ENCODE measurements at places on chromosomes 16 and 17.

DNA sequence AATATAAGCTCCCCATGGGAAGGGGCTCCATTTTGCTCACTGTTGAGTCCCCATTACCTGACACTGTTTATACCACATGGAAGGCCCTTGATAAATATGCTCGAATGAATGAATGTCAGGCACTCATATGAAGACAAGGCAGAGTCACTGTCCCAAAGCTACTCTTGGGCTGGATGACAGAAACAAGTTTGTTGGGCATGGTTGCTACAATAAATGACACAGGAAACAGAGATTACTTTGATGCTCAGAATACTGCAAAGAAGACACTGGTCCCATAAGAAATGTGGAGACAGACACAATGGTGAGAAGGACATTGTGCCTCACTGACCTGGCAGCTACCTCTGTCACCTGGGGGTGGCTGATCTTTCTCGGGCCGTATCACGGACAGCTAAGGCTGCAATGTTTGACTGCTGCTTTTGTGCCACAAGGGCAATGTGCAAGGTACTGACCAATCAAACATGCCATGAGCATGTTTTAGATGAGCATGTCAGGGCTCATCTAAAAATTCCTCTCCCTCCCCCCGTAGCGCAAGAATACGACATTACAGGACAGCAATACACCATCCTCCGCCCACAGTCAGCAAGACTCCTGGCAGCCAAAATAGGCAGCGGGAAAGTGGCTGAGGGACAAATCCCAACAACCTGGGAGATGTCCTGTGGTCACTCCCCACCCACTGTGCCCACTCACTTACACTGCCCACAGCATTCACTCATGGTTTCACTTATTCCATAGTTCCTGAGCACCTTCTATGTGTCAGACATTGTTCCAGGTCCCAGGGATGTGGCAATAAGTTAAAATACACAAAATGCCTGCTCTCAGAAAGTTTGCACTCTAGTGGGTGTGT, 5.0 kb downstream of the PIK3R6 start:
- no peak for DNase-seq

GRCh38 chr17:35738519-35739133, 7.2 kb downstream of the RASL10B start:
- no peak for DNase-seq

DNA sequence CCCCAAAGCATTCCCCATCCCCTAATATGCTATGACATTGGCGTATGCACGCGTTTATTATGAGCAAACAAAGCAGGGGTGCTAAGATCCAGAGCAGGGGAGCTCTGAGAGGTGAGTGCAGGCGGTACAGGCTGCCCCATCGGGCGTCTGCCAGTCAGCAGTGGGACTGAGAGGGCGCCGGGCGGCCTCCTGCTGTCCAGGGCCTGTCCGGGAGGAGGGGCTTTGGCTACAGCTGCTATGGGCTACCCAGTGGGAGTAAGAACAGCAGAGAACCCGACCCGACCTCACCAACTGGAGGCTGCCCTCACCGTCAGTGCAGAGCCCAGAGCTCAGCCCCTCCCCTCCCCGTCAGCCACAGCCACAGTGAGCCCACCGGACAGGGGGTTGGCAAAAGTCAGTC, 18.5 kb upstream of the AATK start:
- DNase-seq, result no peak

DNA sequence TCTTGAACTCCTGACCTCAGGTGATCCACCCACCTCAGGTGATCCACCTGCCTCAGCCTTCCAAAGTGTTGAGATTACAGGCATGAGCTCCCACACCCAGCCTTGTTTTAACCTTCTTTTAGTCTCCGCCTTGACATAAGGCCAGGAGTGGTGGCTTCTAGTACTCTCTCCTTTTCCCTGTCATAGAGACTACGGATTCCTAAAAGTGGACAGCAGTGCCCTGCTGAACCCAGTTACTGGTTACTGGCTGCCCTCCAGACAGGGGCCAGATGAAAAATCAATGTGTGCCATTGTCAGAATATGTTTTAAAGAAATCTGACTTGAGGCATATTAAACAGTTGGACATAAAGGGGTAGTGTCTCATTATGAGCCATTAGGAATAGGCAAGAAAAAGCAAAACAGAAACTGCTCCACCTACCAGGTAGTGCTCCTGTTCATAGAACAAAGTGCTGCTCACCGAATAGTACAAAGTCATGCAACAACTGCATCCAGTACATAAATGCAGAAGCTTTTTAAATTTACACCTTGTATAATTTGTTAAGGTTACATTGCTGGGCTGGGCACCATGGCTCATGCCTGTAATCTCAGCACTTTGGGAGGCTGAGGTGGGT, 32.1 kb downstream of the TRIM25 start:
- DNase-seq, result no peak

DNA sequence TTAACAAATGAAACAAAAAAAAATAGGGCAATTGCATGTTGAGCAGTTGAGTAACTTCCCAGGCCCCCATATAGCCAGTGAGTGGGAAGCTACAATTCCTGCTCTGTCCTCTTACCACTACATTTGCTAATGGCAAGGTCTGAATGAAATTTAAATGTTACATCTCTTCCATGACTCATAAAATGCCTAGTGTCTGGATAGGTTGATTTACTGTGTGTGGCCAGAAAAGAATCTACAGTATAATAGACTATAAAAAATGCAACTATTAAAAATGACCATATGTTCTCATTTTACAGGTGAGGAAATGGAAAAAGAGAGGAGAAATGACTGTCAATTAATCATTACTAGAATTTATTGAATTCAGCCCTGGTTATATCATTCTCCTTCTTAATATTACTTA, 1199.3 kb downstream of the CDH11 start:
- DNase-seq, result no peak

DNA sequence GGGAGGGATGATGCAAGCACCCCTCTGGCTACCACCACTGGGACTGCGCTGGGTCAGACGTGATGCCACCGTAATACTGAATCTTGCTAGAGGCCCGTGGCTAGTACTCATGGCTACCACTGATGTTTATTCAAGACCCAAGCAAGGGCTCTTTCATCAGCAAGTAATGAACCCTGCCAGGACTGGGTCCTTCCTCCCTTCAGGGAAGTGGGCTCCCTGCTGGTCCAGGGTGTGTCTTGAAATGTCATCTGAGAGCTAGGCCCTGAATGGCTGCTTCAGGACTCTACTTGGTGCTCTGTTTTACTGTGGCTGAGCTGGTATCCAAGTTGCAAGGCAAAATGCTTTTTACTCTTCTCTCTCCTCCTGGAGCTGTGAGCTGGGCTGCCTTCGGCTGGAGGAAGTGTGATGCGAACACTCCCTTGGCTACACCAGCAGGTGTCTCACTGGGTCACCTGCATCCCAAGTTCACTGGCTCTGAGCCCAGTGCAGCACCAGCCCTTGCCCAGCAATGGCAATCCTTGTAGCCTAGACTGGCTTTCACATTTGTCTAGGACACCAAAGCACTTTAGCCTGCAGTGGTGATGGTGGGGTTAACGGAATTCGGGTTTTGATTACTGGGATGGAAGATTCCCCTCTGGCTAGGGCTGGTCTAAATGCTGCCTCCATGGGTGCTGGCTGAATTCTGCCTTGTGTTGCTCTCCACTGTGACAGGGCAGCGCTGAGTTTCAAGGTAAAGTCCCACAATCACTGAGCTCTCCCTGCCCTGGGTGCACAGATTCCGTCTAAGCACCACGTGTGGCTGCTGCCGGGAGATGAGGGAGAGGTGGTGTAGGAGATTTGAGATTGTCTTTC, 98.6 kb downstream of the USP22 start:
- peak; percentile 36 for DNase-seq

GRCh38 chr16:83397601-83398291, 410.0 kb upstream of the HSBP1 start:
- no peak for DNase-seq

DNA sequence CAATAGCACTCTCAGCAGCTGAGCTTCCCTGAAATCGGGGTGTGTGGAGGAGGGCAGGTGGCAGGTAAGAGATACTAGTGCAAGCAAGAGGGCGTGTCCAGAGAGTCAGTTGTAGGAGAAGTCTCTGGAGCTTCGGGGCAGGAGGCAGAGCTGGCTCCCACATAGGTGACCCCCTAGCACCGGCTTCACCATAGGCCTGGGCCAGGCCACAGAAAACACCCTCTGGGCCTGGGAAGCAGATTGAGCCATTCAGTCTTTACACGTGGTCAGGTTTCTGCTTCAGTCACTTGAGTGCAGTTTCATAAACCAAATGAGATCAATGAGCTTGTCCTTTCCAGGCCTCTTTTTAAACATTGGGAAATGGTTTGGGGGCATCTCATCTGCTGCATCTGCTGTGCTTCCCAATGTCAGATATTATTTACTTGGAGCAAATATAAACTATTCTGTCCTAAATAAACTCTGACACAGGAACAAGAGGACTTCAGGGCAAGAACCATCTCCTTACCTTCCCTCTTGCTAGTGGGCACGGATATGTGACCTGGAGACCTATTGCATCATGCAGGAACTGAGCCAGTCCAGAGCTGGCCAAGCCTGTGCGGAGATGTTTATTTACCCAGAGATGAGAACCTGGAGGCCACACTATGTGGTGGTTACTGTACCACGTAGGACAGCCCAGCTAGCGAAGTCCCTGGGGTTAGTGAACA, 16.1 kb downstream of the CCR7 start:
- DNase-seq, result no peak

Measured in germinal center (tissue), 1 donor.